NCI-H187 treated with DMSO at 0.1 percent for 48 hours (cell line): ENCODE measurements at places on chromosomes 3 and 15.

DNA sequence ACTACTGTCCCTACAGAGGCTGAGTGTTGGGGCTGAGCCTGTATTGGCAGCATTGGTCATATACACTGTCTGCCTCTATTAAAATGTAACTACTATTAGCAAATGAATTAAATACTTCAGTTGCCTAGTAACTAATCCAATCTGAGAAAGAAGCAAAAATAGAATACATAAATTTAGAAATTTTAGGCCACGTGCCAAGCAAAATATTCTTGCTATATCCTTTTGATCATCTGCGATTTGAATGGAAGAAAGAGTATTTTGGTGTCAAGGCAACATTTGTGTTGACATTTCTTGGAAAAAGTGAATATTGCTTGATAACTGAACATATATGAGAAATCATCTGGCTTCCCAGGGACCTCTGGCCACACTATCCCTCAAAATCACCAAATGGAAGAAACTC, 148.2 kb upstream of the TOPAZ1 start:
- no peak for DNase-seq

GRCh38 chr3:174821477-174821876, 37.7 kb upstream of the NAALADL2 start:
- no peak for DNase-seq

DNA sequence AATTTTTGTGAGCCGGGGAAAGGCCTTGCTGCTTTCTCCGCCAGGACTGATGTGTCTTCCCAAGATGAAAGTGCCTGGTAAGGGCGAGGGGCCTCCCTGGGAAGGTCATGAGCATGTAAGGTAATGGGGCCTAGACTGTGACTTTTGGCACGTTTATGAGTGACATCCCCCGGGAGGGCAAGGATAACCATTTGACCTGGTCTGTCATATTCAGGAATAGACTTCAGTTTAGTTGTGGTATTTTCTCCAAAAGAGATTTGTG, 631 bp upstream of the CNBP start:
- no peak for DNase-seq

GRCh38 chr3:159669766-159670165, 318.9 kb upstream of the IL12A start:
- no peak for DNase-seq

- DNase-seq, result no peak
Measured at GRCh38 chr3:94241986-94242385, 179.1 kb downstream of the NSUN3 start.

- DNase-seq, result no peak
Measured at GRCh38 chr15:57422113-57422754, 45.9 kb downstream of the CGNL1 start.

- DNase-seq, result no peak
Measured at GRCh38 chr3:35965908-35966307, 326.6 kb downstream of the ARPP21 start.

DNA sequence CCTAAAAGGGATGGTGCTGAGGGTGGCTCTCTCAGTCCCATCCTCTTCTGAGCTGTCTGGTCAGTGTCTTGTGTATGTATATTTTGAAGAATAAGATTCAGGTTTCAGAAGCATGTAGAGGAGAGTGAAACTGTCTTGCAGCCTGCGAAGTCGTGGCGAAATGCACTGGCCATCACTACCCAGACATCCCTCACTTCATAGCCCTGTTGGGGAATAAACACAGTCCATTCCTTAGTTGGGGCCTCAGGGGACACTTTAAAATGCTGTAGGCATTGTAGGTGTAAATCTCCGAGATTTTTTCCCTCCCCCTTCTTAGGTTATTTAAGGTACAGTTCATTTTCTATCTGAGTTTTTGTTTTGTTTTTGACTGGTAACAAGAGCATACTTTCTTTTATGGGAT, 93.8 kb downstream of the DNASE1L3 start:
- DNase-seq, result no peak

DNA sequence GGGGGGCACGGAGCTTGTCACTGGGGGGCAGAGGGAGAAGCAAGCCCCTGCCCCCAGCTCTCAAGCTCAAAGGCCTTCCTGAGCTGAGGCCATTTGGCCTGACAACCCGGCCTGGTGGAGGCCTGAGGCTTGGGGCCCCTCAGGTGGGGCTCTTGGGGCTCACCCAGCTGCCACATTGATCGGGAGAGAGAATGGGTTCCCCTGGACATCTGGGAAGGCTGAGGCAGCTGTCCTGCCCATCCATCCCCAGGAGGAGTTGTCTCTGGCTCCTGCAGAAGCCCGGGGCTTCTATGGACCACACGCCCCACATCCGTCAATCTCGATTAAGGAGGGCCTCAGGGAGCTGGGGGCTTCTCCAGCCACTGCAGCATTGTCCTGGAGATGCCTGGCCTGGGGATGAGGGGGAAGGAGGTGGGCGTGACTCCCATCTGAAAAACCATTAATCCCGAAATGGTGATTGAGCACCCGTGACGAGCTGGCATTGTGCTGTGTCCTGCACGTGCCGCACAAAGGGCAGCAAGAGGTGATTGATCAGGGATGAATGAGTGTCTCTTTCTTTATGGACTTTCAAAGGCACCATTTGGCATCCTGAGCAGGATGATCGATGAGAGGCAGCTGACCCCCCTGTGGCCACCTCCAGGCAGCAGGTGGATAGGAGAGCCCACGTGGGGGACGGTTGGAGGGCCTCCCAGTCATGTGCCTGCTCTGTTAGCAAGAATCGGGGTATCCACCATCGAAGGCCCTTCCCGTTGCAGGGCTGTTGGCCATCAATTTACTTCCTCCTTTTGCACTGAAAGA, 17.2 kb upstream of the CRABP1 start:
- DNase-seq, result no peak

GRCh38 chr15:100111125-100112060, 230.4 kb downstream of the ADAMTS17 start:
- DNase-seq, result no peak
